ENCODE measurements at places on chromosomes 2 and 18.

GRCh38 chr2:198417836-198418235 lies 613.4 kb downstream of the PLCL1 start:
- no peak for DNase-seq

DNA sequence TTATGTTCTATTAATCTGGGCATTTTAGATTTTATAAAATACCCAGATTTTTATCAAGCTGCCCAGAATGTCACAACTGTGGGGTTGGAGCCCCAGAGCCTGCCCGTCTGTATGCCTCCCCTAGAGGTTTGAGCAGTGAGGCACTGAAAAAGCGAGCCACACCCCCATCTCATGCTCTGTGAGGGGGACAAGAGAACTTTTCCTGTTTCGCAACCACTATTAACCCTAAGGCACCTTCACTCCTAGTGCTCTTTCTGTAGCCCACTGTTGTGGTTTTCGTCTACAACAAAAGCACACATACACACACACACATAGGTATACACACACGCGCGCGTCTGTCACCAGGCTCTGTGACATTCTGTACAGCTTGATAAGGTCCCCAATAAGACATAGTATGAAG lies 38.0 kb downstream of the DCDC2C start:
- DNase-seq, result no peak

GRCh38 chr2:41912776-41913175 lies 135.0 kb upstream of the PKDCC start:
- DNase-seq, result no peak

GRCh38 chr18:11669271-11669947 lies 19.7 kb upstream of the GNAL start:
- DNase-seq, result no peak

DNA sequence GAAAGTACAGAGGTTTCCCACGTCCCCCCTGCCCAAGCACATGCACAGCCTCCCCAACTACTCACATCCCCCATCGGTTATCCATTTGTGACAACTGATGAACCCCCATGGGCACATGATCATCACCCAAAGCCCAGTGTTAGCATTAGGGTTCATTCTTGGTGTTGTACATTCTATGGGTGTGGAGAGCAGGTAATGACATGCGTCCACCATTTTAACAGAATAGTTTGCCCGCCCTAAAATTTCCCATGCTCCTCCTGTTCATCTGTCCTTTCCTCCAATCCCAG lies 74.3 kb downstream of the LONRF2 start:
- no peak for DNase-seq

DNA sequence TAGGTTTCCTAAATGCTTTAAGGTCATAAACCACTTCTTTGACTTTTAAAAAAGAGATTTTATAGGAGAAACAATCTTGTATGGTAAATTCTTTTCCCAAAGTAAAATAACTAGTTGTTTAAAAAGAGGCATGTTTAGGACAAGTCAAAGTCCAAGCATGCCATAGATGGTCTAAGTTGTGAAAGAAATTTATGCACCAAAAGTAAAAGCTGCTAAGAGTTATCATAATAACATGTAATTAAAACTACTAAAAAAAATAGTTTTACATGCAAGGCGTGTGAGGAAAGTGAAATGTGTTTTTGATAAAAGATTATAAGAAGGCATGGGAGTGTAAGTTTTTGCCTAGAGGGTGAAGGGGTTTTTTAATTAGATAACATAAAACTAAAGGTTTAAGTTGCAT lies 22.5 kb downstream of the FAM210A start:
- DNase-seq, result no peak

- no peak for DNase-seq
Measured at GRCh38 chr18:24922491-24922890, 429.5 kb downstream of the ZNF521 start.

DNA sequence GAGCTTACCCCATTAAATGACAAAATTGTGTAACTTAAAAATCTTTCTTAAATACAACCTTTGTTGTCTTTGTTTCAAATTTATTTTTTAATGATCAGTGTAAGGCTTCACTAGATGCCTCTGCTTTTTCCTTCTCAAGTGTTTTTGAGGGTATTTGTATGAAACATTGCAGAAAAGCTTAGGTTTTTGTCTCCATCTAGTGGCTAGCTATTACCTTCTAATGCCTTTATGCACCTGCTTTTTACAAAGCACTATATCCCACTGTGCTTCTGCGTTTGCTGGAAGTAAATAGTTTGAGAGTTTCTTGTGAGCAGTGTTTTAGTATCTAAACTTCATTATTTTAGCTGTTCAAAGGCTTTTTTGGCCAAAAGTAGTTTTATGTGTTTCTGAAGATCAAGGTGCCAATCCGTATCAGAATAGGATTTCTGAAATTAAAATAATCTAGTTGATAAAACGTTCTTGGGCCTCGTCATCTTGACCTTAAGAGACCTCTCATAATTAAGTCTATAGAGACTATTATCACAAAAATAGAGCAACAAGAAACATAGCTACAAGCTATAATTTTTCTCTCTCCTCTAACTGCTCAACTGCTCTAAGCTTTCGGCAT lies 47.0 kb downstream of the IWS1 start:
- no peak for DNase-seq

GRCh38 chr2:124025171-124025580 lies at the start of gene CNTNAP5:
CNTNAP5 (plus strand) TSS chr2:124025287; CDS start chr2:124025651, 364 bp downstream.
- no peak for DNase-seq

- DNase-seq, result no peak
Measured at GRCh38 chr18:10432781-10433180, 21.7 kb upstream of the APCDD1 start.

DNA sequence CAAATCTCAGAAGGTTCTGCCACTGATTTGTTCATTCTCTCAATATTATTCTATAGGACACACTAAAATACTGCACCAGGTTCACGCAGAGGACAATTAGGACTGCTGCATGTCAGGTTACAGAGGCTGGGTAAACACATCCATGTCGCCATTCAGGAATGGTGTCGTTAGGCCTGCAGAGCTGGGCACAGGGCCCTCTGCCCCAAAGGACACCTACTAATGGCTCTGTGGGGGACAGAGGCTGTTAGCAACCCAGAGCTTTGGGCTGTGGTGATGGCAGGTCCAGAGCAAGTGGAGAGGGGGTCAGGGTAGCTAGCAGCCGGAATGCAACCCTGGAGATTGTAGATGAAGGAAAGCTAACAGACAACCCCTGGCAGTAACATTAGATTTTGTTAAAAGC lies 115.9 kb downstream of the TTC32 start:
- DNase-seq, result no peak

GRCh38 chr2:209277444-209277843 lies 146.4 kb upstream of the MAP2 start:
- DNase-seq, result no peak

DNA sequence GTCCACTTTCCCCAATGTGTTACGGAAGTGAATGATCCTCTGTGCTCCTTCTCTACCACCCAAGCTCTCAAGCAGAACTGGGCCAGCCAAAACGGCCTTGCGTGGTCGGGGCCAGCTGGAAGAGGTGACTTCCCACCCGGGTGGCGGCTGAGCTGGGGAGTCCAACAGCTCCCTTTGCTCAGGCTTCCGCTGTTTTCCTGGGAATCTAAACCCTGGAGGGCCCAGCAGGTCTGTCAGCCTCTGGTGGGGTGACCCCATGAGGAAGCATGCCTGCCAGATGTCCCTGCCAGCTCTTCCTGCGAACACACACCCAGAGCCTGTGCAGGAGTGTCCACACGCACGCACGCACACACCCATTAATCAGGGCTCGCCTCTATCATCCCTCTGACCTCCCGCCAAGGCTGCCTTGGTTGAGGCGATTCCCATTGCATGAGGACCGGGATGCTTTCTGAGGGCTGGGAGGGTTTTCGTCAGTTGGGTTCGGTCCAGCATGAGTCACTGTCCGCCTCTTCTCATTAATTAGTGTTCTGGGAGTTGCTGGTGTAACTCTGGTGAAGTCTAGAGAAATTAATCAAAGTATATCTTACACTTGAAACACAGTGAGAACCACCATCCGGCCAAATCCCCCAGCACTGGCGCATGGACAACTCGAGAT lies 90.6 kb downstream of the TWIST2 start:
- no peak for DNase-seq

DNA sequence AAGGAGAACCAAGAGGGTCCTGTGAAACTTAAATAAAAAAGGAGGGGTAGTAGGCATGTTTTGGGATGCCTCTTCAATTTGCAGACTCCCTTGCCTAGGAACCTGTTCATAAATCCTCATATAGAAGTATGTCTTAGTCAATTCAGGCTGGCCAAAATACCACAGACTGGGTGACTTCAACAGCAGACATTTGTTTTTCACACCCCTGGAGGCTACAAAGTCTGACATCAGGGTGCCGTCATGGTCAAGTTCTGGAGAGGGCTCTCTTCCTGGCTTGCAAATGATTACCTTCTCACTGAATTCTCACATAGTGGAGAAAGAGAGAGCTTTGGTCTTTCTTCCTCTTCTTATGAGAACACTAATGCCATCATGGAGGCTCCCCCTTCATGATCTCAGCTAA lies 4.1 kb upstream of the TCF4 start:
- DNase-seq, result no peak

DNA sequence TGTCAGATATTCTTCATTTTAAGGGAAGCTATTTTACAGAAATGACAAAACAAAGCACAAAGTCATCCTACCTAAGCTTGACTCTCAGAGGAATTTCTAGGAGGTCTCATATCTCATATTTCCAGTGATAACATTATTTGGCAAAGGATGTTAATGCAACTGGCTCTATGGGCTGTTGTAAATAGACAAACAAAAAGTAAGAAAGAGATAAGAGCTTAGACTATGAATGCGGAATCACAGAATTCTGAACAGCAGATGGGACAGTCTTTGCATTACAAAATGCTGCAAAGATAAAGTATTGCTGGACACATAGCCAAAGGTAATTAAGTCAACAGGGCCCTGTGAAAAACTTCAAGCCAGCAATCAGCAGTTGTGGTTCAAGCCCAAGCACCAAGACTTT lies 23.9 kb downstream of the PIAS2 start:
- no peak for DNase-seq

- DNase-seq, result no peak
Measured at GRCh38 chr18:8962192-8962779, 140.2 kb upstream of the NDUFV2 start.

- no peak for DNase-seq
Measured at GRCh38 chr2:20533993-20534622, 87.2 kb downstream of the RHOB start.

GRCh38 chr18:58335821-58336220 lies 291.8 kb downstream of the NEDD4L start:
- DNase-seq, result no peak

DNA sequence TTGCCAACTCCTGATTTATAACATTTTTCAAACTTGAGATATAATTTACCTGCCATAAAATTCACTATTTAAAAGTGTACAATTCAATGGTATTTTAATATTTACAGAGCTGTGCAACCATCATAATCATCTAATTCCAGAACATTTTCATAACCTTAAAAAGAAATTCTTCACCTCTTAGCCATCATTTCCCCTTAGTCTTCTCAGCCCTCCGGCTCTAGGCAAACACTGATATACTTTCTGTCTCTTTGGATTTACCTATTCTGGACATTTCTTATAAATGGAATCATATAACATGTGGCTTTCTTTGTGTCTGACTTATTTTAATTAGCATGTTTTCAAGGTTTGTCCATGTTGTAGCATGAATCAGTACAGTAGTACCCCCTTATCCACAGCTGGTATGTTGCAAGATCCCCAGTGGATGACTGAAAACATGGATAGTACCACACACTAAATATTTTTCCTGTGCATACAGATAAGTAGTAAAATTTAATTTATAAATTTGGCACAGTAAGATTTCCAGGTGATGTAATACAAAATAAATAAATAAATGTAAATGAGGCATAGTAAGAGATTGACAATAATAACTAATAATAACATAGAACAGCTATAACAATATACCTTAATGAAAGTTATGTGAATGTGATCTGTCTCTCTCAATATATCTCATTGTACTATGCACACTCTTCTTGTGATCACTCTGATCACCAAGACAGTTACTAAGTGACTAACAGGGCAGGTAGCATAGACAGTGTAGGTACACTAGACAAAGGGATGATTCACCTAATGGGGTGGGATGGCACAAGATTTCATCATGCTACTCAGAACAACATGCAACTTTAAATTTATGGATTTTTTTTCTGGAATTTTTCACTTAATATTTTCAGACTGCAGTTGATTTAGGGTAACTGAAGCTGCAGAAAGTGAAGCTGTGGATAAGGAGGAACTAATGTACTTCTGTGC lies 73.1 kb downstream of the RAB3GAP1 start:
- DNase-seq, result no peak

GRCh38 chr18:79917853-79918614 lies 33.4 kb downstream of the SLC66A2 start:
- no peak for DNase-seq

DNA sequence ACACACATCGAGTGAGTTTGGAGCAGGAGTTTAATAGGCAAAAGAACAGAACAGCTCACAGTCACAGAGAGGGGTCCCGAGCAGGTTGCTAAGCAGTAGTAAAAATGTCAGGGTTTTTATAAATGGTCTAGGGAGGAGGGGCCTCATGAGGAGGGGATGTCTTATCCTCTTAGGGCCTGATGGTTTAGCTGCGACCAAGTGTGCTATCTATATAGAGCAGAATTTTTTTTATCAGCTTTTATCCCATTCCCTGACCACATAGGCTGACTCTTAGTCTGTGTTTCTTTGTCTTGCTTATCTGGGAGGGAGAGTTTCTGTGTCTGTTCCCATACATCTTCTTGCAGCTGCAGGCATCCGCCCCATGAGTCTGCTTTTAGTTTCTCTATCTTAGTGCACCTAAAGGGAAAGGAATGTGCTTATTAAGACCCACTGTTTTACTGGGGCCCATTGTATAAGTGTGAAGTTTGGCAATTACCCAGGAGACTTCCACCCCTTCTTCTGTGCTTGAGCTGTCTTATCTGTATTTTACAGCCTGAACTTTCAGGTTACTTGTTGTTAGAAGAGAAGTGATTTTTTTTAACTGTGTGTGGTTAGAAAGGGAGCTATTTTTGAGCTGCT lies 30.4 kb upstream of the GMCL1 start:
- no peak for DNase-seq

DNA sequence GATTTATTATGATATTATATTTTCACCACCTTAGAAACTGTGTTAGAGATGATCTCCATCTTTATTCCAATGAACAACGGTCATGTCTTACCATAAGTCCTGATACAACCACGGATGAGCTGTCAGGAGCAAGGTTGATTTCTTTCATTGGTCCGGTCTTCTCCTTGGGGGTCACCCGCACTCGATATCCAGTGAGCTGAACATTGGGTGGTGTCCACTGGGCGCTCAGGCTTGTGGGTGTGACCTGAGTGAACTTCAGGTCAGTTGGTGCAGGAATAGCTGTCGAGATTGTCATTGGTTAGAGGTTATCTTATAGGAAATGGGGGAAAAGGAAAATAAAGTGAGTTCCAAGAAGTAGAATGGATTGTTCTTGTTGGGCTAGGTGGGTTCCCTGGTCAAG lies 56.8 kb downstream of the FN1 start:
- DNase-seq, result no peak

Data from stimulated activated CD8-positive, alpha-beta memory T cell treated with anti-CD3 and anti-CD28 coated beads, Interleukin-15, amount 100 ng/mL, for 24 hours (primary cell).